Stimulated activated CD8-positive, alpha-beta memory T cell treated with anti-CD3 and anti-CD28 coated beads, Interleukin-15, amount 100 ng/mL, for 24 hours (primary cell): ENCODE measurements at places on chromosomes 2 and 18.

DNA sequence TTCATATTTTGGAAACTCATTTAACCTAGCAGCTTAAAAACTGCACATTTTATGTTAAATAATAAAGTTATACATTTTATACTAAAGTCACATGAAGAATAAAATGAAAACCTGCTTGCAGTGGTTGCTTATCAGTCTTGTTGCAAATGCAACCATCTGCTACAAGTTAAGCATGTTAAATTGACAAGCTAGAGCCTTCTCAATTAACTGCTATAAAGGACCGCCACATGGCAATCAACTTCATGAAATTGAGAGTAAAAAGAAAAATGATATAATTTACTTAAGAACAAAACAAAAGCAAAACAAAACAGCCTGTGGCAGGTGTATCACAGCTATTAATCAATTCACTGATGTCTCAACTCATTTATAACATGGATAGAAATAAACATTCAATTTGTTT lies 78.7 kb downstream of the RTTN start:
- no peak for DNase-seq

- DNase-seq = no peak
Measured at GRCh38 chr18:4260107-4260506, 195.0 kb downstream of the DLGAP1 start.

- no peak for DNase-seq
Measured at GRCh38 chr2:230821991-230822520, 42.7 kb upstream of the ITM2C start.

- no peak for DNase-seq
Measured at GRCh38 chr2:47422560-47422959, 19.6 kb downstream of the MSH2 start.

GRCh38 chr2:202072737-202073401 lies at the start of gene KIAA2012:
Gene KIAA2012 (plus strand): TSS chr2:202073255. CDS start chr2:202073628, 373 bp downstream.
- DNase-seq = no peak

- no peak for DNase-seq
Measured at GRCh38 chr2:240993446-240994170, 4.8 kb upstream of the SNED1 start.

- DNase-seq = no peak
Measured at GRCh38 chr2:19209575-19210341, 148.7 kb downstream of the OSR1 start.

GRCh38 chr2:207515671-207516070 lies 14.1 kb upstream of the CREB1 start:
- DNase-seq = no peak

DNA sequence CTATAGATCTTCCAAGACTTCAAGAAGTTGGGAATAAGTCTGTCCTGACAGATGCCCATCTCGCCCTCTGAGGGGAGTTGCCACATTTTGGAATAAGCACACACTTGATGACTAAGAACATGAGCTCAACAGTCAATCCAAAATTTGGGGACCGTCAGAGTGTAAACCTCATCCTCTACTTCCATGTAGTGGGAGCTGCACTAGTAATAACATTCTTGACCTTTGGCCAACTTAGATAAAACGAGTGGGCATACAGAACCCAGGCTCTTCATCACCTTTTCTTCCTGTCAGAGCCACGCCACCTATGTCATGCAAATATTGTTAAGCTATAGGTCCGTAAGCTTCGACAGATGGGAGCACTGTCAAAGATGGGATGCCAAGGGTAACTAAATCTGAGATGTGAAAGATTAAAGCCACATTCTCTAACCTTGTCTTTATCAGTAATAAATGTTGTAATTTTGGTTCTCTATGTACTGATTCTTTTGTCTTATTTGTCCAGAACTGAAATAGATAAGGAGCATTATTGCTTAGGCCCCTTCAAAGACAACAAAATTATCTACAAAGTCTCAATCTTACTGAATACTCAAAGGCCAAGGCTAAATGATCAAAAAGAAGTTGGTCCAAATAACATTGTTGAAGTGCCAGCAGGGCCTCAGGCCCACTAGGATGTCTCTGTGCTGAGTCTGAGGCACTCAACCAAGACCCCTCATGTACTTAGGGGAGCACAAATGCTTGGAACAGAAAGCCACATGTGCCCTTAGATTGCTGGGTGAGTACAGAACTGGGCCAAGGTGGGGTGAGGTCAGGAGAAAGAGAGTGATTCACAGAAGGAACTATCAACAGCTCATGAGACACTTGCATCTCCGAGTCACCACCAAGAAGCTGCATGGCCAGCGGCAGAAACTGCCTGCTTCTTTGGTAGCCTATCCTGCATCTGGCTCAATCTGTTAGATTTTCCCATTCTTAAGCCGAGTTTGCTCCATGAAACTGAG lies 15.0 kb downstream of the CDH2 start:
- DNase-seq = no peak

- no peak for DNase-seq
Measured at GRCh38 chr2:85130407-85130806, 2.8 kb upstream of the TCF7L1 start.

GRCh38 chr2:112728378-112729175 lies 7.8 kb downstream of the NT5DC4 start:
- DNase-seq = no peak

DNA sequence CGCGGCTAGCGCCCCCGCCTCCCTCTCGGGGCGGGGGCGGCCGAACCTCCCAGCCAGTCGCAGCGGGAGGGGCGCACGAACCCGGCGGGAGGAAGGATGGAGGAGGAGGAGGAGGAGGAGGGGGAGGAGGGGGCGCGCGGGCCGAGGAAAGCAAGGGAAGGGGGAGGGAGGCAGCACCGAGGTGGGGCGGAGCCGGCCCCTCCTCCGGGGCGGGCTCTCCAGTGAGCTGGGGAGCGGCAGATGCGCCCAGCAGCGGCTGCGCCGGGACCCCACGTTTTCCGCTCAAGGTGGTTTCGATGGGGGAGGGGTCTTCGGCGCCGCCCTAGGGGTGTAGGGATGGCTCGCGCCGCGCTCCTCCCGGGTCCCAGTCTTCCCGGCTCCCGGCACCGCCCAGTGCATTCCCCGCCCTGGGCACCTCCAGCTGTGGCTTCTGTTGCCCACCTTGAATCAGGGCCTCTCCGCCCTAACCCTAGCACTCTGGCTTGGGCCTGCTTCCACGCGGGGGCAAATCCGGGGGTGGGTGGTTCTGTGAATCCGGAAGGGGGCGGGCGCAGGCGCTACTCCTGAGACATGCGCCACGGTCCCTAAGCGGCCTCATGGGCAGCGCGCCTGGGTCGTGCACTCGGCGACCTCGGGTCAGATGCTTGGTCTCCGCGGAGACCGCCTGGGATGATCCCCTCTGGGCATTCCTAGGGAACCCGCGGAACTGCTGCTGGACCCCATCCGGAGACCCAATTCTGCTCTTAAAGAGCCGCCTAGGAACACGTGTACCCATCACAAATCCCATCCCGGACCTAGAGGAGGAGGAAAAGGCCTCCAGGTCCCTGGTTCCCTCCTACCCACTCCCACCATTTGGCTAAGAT lies at the start of gene FBXO41:
Gene FBXO41 (minus strand): TSS at position 183 of the 863 bp plus-strand sequence. CDS start 14,848 bp downstream, outside the sequence.
- DNase-seq = peak; percentile 59

DNA sequence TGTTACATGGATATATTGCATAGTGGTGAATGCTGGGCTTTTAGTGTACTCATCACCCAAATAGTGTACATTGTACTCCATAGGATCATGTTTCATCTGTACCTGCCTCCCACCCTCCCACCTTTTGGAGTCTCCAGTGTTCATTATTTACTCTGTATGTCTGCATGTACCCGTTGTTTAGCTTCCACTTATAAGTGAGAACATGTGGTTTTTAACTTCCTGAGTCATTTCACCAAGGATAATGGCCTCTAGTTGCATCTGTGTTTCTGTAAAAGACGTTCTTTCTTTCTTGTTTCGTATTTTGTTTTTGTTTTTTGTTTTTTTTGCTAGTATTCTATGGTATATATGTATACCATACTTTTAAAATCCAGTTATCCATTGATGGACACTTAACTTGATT lies 107.5 kb downstream of the MSTN start:
- DNase-seq = no peak
